A375 (cell line): ENCODE measurements at places on chromosomes 7 and 10. TPM values are rescaled to one million over a fixed set of nuclear protein-coding genes. Genes with fewer than 3 reads are reported as not detected.

The GJD4 gene
- 0.27 TPM in 1 of 2 replicates, not detected in the other for total RNA-seq

The LRRC18 gene
- not detected in 2 replicates for total RNA-seq

The NEUROG3 gene
- total RNA-seq: not detected in 2 replicates

The CELF2 gene
- 1.8 and 2.2 TPM in 2 replicates for total RNA-seq

The MMS19 gene
- total RNA-seq: 83.7 and 120 TPM in 2 replicates

The GNGT1 gene
- not detected in 2 replicates for total RNA-seq

The OR2A12 gene
- not detected in 2 replicates for total RNA-seq

The CRYGN gene
- total RNA-seq: not detected in 2 replicates

The RTKN2 gene
- total RNA-seq: 1.5 and 1.9 TPM in 2 replicates

The ADAM12 gene
- 2.2 and 2.8 TPM in 2 replicates for total RNA-seq

The SLC26A3 gene
- not detected in 2 replicates for total RNA-seq

The TMEM248 gene
- 51.9 and 74.5 TPM in 2 replicates for total RNA-seq

The EN2 gene
- total RNA-seq: 3.6 and 5.5 TPM in 2 replicates

The RBM28 gene
- 73.9 and 76.8 TPM in 2 replicates for total RNA-seq

The SMO gene
- total RNA-seq: 14.0 and 15.6 TPM in 2 replicates

The PRRT4 gene
- 0.05 TPM in 1 of 2 replicates, not detected in the other for total RNA-seq

The PSD gene
- total RNA-seq: 0.11 and 1.0 TPM in 2 replicates

The HOXA4 gene
- total RNA-seq: 2.9 and 4.0 TPM in 2 replicates

The PDK4 gene
- total RNA-seq: 5.4 and 6.8 TPM in 2 replicates

The ABCB1 gene
- total RNA-seq: 5.8 and 8.6 TPM in 2 replicates

The SEMA3A gene
- 53.5 and 94.2 TPM in 2 replicates for total RNA-seq

The SYNPO2L gene
- not detected in 2 replicates for total RNA-seq

The RARRES2 gene
- not detected in 2 replicates for total RNA-seq

The HOXA3 gene
- 2.5 and 2.6 TPM in 2 replicates for total RNA-seq

The DPYSL4 gene
- total RNA-seq: not detected in 2 replicates
